ENCODE measurements at places on chromosomes 4 and X.

- DNase-seq: no peak
Measured at GRCh38 chrX:26918631-26919030, 544.5 kb downstream of the PPP4R3C start.

DNA sequence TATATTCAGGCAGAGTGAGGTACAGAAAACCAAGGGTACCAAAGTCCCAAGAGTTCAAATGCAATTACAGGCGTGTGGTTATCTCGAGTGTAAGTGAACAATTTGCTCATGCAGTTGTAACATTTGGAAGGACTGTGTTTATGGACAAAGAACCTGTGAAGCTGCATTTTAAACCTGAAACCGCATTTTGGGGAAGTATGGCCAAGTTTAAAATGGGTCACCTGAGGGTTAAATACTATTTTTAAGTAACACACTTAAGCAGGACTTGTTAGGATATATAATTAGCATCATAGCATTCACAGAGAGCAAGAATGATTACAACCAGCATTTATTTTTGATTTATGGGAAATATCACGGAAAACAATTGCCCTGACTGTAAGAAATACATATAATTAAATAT lies 79.1 kb upstream of the LCORL start:
- no peak for DNase-seq

- DNase-seq: no peak
Measured at GRCh38 chr4:153628796-153629315, 55.2 kb upstream of the TLR2 start.

DNA sequence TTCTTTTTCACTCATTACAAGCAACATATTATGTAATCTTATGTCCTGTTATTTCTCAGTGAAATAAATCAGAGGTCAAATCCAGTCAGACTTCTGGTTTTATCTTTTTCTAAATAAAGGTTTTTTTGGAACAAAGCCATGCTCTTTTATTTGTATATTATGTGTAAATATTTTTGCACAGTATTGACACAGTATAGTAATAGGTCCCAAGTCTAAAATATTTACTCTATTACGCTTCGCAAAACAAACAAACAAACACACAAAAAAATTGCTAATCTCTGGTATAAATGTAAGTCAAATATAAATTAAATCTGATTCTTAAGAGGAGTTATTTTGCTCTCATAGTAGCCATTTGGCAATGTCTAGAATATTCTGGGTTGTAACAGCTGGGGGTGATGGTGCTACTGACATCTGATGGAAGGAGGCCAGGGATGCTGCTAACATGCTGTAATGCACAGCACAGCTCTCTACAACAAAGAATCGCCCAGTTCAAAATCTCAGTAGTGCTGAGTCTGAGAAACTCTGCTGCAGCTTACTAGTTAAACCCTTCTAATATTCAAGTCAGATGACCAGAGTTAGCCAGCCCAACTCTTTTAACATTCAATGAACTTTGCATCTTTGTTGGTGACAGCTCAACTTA lies 602.1 kb downstream of the RAB28 start:
- DNase-seq: no peak

DNA sequence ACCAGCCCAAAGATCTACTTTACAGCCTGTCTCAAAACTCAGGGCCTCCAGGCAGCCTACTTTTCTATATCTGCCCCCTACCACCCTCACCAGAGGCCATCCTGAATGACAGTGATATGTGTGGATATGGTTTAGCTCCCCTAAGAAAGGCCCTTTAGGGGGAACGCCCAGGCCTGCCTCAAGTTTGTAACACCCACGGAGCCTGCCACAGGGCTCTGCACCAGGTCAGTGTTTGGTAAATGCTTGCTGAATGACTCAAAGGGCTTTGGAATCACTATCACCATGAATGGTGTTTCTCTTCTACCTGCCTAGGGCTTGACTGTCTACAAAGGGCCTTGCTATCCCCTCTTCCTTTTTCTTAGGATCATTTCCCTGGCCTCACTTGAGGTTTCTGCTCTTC lies 11.3 kb upstream of the LONRF3 start:
- no peak for DNase-seq

DNA sequence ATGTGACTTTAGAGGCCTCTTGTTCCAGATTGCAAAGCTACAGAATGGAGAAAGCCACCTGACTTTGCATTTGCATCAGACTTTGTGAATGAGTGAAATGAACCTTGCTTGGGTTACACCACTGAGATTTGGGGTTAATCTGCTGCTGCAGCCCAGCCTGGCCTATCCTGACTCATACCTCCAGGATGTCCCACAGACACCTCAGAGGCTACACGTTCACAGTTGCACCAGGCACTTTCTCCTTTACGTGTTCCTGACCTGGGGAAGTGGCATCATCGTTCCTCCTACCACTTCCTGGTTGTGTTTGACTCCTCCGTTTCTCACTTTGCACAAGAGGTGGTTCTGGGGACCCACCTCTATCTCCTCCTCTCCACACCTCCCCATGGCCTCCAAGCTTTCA lies 9.2 kb upstream of the SORCS2 start:
- no peak for DNase-seq

DNA sequence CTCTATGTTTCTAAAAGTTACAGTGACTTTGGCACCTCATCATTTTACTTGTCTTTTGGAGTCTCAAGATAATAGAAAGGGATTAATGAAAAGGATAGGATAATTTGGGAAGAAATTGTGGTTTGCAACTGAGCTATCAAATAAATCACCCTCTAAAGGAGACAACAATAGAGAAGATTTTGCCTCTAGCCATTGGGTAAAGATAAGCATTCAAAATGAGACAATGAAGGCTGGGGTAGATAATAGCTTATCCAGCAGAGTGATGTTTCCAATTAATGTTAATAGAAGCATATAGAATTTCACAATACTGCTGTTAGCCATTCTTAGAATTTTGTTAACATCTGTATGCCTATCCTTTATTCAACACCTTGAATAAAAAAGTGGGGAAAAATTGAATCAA lies 1177.6 kb downstream of the ADGRL3 start:
- no peak for DNase-seq

GRCh38 chr4:66906314-66906713 lies 639.0 kb downstream of the CENPC start:
- no peak for DNase-seq

Measured in stimulated activated CD8-positive, alpha-beta memory T cell treated with anti-CD3 and anti-CD28 coated beads, Interleukin-7, amount 100 ng/mL, for 1 hour (primary cell).